ENCODE measurements at places on chromosomes 7 and 10. TPM values are rescaled to one million over a fixed set of nuclear protein-coding genes. Genes with fewer than 3 reads are reported as not detected.

- DNase-seq: no peak
Measured at GRCh38 chr7:55641273-55641691, 69.0 kb upstream of the VOPP1 start.

Gene FGFBP3
- total RNA-seq: 1.00 TPM

DNA sequence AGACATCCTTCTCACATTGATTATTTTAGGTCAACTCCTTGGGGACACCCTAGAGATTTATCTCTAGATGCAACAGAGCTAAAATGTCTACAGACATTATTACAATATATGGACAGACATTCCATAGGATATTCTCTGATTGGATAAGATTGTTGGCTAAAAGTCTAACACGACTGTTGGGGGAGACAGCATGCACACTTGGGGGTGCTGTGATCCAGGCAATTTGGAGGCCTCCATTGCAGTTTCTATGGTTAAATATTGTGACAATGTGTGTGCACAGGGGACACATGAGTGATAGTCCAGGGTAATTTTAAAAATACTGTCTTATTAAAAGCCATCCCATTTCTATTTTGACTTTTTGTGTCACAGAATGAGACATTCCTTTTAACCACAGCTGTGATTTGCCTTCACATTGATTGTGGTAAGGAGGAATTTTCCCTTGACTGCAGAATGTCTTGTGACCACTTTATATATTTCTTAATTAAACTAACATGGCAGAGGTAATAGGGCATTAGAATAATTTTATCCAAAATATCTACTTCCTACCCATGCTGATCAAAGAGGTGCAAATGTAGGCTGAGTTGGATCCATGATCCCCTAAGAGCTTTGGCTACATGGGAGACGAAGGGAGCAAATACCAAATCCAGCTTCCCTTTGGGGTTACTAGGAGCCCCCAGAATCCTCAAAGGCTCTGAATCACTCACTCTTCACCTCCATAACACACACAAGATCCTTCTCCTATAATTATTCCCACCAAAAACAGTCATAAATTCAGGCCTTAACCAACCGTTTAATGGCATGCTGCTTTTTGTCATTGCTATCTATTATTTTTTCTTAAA, 7.3 kb downstream of the TFPI2 start:
- no peak for DNase-seq

Gene CFAP46
- total RNA-seq: 0.81 TPM

Gene CRHR2
- total RNA-seq: 0.10 TPM

DNA sequence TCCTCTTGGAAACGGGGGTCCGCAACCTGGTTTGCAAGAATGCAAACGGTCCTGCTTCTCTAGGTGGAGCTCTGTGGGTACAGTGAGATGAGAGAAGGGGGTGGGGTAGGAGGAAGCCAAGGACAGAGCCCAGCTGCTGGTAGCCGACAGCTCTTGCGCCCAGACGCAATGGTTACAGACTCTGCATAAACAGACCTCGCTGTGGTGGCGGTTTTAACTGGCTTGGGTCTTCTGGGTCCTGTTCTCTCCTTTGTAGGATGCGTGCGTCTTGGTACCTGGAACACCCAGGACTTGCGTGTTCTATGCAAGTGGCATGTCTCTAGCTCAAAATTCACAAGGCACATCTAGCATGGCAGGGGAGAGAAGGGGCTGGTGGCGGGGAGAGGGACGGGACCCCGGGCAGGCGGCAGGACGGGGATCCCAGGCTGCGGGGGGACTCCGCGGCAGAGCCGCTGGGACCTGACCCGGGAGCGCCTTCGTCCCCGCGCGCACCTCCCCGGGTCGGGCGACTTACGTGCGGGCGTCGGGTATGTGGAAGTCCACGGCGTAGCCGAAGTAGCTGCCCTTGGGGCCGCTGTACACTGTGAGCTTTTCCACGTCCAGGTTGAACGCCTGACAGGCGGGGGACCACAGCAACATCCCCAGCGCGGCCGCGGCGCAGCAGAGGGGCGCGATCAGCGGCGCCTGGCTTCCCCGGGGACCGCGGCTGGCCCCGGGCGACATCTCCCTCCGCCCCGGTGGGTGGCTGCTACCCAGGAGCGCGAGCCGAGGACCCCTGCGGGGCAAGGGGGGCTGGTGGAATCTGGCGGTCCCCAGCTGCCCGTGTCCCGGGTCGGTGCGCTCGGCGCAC, 448 bp downstream of the ITGA8 start:
- DNase-seq: no peak

DNA sequence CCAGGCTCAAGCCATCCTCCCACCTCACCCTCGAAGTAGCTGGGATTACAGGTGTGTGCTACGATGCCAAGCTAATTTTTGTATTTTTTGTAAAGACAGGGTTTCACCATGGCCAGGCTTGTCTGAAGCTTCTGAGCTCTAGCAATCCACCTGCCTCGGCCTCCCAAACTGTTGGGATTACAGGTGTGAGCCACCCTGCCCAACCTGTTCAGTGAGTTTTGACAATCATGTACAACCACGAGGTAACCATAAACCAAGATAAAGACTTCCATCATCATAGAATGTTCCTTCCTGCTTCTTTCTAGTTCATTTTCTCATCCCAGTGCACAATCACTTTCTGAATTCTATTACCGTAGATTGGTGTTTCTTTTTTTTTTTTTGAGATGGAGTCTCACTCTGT, 30.5 kb upstream of the MKRN1 start:
- DNase-seq: no peak

Gene EGFR
- 87.2 TPM for total RNA-seq

GRCh38 chr10:103512166-103512565, 18.7 kb downstream of the NEURL1 start:
- no peak for DNase-seq

GRCh38 chr10:124419635-124420034, 912 bp upstream of the OAT start:
- DNase-seq: no peak

Gene PON1
- not detected for total RNA-seq

DNA sequence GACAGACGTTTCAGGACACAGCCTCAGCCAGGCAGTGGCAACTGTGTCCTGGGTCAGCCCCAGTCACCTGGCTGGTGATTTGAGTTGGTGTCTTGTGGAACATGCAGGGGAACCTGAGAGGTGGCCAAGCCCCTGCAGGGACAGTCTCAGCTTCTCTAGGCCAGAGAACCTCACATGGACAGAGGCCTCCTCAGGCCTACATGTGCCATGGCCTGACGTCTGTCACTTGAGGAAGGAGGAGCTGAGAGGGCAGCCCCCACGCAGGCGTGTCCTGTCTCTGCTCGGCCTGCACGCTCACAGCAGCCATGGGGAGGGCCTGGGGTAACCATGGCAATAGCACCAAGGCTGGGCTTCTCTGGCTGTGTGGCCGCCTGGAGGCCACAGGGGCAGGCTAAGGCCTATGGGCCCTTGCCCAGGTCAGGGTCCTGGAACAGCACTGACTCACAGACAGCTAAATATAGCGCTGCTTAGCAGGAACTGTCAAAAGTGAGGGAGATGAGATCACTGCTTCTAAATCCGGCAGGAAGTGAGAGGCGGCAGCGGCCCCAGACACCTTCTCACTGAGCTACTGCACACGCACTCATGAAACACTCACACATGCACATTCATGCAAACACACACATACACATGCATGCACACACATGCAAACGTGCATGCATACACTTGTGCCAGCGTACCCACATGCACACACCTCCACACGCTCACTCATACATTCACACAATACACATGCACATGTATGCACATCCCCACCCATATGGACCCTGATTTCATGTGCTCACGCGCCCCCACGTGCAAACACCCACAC, 57.0 kb downstream of the YKT6 start:
- DNase-seq: peak; percentile 94

Gene GDF10
- 1.5 TPM for total RNA-seq

Gene ZNF727
- total RNA-seq: 3.5 TPM

Gene TMEM60
- 9.7 TPM for total RNA-seq

GRCh38 chr7:74306004-74306729, 17.0 kb downstream of the CLIP2 start:
- no peak for DNase-seq

DNA sequence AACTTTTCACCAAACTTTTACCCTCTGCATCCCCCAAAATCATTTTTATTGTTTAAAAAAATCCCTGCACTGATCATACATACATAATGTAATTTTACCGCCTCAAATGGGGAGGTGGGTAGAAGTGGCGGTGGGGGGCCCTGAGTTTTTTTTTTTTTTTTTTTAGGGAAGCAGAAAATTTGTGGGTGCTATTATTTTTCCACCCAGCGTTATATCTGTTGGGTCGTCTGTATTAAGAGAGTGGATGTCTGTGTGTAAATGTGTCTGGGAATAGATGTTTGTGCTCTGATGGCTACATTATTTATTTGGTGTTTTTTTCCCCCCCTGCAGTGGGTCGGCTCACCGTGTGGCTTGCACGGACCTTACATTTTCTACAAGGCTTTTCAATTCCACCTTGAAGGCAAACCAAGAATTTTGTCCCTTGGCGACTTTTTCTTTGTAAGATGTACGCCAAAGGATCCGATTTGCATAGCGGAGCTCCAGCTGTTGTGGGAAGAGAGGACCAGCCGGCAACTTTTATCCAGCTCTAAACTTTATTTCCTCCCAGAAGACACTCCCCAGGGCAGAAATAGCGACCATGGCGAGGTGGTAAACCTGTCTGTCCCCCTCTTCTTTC, 438 bp downstream of the ARID5B start:
- no peak for DNase-seq

- no peak for DNase-seq
Measured at GRCh38 chr7:155538293-155538692, 8.1 kb downstream of the CNPY1 start.

DNA sequence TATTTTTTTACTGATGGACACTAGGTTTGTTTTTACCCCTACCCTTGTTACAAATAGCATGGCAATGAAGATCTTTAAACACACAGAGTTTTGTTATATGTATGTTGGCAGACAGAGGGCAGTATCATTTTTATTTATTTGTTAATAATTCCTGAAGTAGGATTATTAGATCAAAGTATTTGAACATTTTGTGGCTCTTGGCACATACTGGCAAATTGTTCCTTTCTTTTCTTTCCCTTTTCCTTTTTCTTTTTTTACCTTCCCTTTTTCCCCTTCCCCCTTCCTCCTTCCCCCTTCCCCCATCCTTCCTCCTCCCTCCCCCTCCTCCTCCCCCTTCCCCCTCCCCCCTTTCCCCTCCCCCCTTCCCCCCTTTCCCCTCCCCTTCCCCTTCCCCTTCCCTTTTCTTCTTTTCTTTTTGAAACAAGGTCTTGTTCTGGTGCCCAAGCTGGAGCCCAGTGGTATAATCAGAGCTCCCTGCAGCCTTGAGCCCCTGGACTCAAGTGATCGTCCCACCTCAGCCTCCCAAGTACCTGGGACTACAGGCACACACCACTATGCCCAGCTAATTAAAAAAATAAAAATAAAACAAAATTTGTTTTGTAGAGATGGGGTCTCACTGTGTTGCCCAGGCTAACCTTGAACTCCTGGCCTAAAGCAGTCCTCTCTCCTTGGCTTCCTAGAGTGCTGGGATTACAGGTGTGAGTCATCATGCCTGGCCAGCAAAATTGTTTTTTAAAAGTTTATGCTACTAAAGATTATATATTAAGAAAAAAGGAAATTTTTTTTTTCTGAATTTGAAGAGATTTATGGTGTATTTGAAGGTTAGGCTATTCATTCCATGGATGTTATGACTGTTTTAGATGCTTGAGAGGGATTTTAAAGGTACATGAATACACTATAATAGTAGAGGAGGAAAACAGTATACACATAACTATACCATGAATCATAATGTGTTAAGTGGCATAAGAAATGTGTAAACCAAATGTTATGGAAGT, 39.3 kb downstream of the SEPTIN7 start:
- DNase-seq: no peak

Gene EFCAB10
- not detected for total RNA-seq

GRCh38 chr7:155922067-155922816, 110.0 kb upstream of the SHH start:
- DNase-seq: peak; percentile 75

Gene IFIT1B
- 0.14 TPM for total RNA-seq

DNA sequence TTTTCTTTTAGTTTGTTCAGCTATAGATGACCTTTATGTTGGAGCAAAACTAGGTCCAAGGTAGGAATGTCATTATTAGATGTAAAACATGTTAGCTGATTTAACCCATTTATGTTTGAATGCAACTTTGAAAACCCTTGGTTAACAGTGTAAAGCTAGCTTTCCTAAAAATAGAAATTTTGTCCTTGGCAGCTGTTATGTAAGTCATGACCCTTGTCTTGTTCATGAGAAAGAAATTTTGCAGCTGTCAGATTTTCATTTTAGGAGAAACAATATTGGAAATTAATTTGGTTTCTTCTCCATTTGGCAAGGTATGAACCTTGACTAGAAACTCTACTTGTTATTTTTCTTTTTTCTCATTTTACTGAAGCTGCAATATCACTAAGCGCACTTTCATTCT, 23.9 kb upstream of the CCAR1 start:
- DNase-seq: no peak

Gene PWWP2B
- 16.1 TPM for total RNA-seq

DNA sequence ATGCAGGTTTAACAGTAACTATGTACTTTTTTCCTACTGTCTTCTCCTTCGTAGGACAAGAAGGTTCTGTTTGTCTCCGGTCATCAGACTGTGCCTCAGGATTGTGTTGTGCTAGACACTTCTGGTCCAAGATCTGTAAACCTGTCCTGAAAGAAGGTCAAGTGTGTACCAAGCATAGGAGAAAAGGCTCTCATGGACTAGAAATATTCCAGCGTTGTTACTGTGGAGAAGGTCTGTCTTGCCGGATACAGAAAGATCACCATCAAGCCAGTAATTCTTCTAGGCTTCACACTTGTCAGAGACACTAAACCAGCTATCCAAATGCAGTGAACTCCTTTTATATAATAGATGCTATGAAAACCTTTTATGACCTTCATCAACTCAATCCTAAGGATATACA, 2.4 kb downstream of the DKK1 start:
- DNase-seq: no peak

DNA sequence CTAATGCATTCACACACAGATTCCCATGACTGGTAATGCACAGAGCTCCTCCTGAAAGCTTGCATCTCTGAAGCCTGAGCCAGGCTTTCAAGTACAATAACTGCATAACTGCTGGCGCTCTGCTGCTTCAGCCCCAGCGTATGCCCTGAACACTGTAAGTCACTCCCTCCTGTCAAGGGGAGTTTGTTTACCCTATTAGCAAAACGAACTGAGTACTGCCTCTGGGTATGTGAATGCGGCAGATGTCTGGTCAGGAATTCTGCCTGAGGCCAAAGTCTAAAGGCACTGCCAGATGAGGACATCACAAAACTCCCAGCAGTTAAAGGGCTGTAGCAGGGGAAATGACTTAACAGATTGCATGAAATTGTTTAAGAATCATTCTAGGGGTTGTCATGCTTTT, 97.7 kb downstream of the NRCAM start:
- DNase-seq: no peak

- no peak for DNase-seq
Measured at GRCh38 chr10:19048891-19049290, 290 bp downstream of the MALRD1 start.

All from posterior vena cava (tissue), 2 donors.